ENCODE measurements at places on chromosomes 3 and 15.
A peak's percentile ranks its signal among the peaks of the same experiment; 100 is the strongest.

DNA sequence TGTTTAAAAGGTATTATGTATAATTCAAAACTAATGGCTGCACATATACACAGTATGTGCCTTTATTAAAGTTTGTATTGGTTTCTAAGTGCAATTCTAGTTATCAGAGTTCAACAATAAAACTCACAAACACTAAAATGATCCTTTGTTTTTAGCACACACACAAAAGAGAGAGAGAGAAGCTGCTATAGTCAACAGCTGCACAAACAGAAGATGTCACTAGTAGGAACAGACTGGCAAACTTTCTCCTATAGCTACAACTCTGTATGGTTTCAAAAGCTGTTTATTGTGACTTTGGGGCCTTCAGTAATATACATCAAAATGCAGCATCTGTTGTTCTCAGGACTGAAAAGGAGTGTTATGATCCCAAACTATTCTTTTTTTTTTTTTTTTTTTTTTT is 6.1 kb downstream of the SECISBP2L start:
- DNase-seq: no peak

DNA sequence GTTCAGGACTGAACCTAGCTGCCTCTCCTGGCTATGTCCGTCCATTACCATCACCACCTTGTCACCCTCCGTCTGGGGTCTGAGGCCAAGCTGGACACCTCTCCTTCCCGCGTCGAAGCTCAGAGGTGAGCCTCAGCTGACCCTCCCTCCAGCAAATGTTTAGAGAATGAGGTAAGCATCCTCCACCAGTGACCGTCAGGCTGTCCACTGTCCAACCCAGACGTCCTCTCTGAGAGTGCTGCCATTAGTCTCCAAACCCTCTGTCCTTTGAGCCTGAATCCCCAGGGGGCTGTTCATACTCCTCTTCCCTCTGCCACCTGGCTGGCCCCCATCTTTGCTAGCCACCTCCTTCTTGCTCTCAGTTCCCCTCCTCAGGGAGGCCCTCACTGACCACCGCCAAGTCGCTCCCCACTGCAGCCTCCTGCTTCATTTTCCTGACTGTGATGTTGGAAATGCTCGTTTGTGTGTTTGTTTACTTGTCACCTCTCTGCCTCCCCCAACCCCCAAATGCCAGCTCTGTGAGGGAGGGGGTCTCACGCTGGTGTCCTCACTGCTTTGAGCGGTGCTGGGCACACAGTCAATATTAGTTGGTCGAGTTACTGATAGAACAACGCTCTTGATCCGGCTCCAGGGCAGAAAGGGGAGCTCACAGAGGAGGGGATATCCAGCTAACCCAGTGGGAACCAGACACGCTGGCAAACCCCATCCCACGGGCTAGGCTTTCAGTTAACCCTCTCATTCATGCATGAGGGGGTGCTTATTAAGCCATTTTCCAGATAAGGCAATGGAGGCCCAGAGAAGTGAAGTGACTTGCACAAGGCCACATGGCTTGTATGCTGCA is 64.9 kb downstream of the IQSEC1 start:
- DNase-seq: no peak

- DNase-seq: no peak
Observed at GRCh38 chr15:65176056-65176455, 9.1 kb downstream of the CLPX start.

- DNase-seq: no peak
Observed at GRCh38 chr3:5096336-5097008, 25.6 kb upstream of the ARL8B start.

GRCh38 chr3:77800893-77801292 is 761.0 kb downstream of the ROBO2 start:
- DNase-seq: no peak

GRCh38 chr3:48897460-48898376 is 964 bp downstream of the SLC25A20 start:
- no peak for DNase-seq

DNA sequence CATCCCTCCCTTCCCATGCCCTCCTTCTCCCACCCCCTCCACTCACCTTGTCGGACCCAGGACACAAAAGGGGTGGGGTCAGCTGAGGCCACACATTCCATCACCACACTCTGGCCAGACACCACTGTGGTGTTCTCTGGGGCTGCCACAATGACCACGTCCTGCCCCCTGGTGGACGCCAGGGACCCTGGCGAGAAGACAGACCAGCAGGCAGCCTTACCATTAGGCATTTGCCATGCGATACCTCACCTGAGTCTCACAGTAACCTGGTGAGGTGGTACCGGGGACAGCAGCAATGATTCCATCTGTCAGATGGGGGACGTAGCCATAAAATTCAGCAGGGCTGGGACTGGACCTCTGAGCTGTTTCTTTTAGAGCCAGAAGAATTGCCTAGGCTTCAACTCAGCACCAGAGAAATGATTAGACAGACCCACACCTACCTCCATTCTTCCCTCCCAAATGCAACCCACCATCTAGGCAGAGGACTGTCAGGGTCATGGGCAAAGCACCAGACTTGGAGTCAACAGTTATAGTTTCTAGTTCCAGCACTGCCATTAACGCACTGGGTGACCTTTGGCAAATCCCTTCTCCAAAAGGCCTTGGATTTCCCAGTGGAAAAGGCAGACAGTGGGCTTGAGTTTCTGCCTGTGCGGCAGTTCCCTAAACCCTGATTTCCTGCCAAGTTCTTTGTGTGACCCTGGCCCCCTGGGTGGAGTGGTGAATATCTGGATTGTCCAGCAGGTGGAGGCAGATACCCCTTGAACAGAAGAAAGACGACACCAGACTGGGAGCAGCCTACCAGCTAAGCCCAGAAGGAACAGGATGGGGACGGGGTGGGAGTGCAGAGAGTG is 21.8 kb downstream of the IGDCC4 start:
- peak; percentile 8 for DNase-seq

- DNase-seq: no peak
Observed at GRCh38 chr3:17592956-17593355, 149.5 kb downstream of the TBC1D5 start.

DNA sequence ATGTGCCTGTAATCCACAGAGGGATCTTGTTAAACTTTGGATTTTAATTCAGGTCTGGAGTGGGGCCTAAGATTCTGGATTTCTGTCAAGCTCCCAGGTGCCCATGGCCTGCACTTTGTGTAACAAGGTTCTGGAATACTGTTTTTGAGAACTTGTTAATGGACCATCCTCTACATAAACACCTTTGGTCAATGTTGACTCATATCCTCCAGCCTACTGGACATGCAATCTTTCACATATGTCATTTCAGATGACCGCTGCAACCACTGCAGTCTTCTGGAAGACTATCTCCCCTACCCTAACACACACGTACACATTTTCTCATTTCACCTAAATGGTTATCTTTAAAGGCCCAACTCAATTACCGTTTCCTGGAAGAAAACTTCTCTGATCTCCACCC is 302.1 kb upstream of the TPRG1 start:
- no peak for DNase-seq

GRCh38 chr3:36993326-36994283 is at the start of gene MLH1:
Gene MLH1 (plus strand): TSS chr3:36993518. CDS start chr3:36993548, 30 bp downstream.
- DNase-seq: peak; percentile 96

DNA sequence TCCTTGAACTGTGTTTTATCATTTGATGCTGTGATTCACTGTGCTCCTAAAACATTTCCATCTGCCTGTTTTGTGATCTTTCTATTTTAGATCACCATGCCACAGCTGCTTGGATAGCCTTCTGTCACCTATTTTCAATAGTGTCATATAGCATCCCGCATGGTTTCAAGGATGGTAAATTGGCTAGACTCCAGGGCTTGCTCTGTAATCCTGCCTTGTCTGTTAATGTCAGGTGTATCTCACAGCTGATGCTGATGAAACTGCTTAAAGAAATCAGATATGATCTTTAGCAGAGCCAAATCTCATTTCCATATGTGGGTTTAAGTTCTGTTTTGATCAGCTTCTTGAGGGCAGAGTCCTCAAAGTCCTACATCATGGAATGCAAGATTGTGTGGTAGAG is 182.2 kb downstream of the UBE2E2 start:
- DNase-seq: no peak

GRCh38 chr3:109346770-109347295 is 9.5 kb upstream of the DPPA4 start:
- DNase-seq: no peak

- DNase-seq: no peak
Observed at GRCh38 chr15:96345560-96346399, 15.3 kb downstream of the NR2F2 start.

DNA sequence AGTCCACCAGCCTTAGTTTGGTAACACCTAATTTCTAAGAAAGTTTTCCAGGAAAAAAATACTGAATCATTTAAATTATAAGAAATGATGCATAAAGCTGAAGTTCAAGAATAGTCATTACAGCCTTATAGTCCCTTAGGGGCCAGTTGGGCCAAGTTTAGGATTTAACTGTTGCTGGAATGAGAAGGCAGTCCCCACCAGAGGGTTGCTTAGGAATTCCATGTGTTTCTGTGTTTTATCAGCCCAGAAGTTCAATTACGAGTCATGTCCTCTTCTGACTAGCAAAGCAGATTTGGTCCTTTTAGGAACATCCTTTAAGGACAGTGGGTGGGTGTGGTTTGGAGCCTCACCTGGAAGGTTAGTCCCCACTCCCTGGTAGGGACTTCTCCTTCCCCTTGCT is 57.0 kb upstream of the NR2E3 start:
- DNase-seq: no peak

- no peak for DNase-seq
Observed at GRCh38 chr15:63114465-63114864, 7.2 kb upstream of the LACTB start.

- no peak for DNase-seq
Observed at GRCh38 chr3:153079386-153079785, 82.6 kb upstream of the RAP2B start.

GRCh38 chr3:153210660-153211059 is 48.6 kb downstream of the RAP2B start:
- no peak for DNase-seq

DNA sequence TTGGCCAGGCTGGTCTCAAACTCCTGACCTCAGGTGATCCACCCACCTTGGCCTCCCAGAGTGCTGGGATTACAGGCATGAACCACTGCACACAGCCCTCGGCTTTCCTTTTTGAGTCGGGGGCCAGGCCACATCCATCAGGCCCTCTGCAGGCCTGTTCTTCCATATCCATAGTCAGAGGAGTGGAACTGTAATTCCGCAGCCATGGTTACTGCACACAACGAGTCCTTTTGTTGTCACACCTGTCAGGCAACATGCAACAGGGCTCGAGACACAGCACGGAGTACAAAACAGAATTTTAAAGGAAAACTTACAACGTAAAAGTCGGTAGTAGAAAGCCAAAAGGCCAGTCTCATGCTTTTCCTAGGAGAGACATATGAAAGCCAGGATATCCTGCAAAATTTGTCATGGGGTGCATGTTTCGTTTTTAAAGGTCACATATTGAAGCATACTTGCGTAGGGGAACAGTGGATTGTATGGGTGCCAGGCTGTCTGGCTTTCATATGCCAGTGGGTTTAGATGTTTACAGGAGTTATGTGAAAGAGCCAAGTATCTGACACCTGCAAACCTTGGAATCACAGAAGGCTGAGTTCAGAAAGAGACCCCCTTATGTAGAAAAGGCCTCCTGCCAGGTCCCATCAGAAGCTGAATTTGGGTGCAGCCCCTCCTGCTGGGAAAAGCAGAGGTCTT is 63.2 kb upstream of the LPP start:
- no peak for DNase-seq

DNA sequence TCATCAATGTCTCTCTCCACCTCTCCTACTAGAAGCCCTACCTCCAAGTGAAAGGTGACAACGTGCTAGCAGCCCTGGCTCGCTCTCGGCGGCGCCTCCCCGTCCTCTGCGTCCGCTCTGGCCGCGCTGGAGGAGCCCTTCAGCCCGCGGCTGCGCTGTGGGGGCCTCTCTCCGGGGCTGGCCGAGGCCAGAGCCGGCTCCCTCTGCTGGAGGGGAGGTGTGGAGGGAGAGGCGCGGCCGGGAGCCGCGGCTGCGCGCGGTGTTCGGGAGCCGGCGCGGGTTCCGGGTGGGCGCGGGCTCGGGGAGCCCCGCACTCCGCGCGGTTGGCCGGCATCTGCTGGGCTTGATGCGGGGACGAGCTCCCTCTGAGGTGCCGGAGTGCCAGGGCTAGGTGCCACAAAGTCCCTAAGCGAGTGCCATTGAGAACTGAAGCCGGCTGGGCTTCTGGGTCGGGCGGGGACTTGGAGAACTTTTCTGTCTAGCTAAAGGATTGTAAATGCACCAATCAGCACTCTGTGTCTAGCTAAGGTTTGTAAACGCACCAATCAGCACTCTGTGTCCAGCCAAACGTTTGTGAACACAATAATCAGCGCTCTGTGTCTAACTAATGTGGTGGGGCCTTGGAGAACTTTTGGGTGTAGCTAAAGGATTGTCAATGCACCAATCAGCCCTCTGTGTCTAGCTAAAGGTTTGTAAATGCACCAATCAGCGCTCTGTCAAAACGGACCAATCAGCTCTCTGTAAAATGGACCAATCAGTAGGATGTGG is 84.8 kb upstream of the ARRDC4 start:
- DNase-seq: no peak

- no peak for DNase-seq
Observed at GRCh38 chr15:78831229-78832207, 20.3 kb upstream of the ADAMTS7 start.
